ENCODE measurements at places on chromosomes 6 and 20.

- no peak for DNase-seq
Observed at GRCh38 chr20:38728911-38729642, 4.8 kb downstream of the SLC32A1 start.

GRCh38 chr6:100271625-100272024, 193.1 kb downstream of the SIM1 start:
- no peak for DNase-seq

GRCh38 chr6:8683204-8683603, 247.9 kb upstream of the SLC35B3 start:
- no peak for DNase-seq

- no peak for DNase-seq
Observed at GRCh38 chr20:1462834-1463233, 3.8 kb downstream of the NSFL1C start.

DNA sequence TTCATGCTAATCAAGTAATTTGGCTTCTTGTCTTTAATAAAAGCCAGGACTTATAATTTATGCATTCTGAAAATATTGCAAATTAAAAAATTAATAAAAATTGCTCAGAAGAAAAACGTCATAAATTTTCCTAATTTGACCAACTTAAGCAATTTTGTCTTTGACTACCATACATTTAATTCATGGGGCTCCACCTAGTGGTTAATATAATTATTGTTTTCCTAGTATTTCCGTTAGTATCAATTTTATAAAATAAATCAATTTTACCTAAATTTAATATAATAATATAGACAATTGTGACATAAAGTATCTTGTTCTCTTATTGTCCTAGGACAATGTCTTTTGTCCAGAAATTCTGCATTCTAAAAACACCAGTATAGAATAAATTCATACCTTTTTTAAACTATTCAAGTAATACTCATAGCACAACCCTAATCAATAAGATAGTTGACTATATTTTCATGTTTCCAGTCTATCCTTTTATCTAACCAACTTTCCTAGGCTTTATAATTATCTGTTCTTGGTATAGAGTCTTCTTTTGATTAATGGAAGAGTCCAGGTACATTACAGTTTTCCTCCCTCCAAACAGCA, 319.9 kb downstream of the TRDN start:
- no peak for DNase-seq

GRCh38 chr6:147331401-147331800, 127.2 kb downstream of the STXBP5 start:
- DNase-seq, result no peak

DNA sequence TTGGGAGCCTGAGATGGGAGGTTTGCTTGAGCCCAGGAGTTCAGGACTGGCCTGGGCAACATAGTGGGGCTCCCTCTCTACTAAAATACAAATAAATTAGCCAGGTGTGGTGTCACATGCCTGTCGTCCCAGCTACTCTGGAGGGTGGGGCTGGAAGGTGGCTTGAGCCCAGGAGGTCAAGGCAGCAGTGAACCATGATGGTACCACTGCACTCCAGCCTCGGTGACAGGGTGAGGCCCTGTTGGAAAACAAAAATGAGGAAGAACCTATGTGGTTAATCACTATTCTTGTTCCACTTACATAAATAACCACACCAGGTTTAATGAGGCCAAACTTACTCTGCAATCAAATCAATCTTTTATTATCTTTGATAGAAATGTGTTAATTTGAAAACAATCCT, 5.4 kb downstream of the PPDPF start:
- DNase-seq, result peak; percentile 36

GRCh38 chr20:43558412-43559146, at the start of gene SGK2:
Gene SGK2, plus strand, starts transcription at chr20:43559027. Its CDS starts 7,469 bp downstream, at chr20:43566496.
- DNase-seq, result no peak

DNA sequence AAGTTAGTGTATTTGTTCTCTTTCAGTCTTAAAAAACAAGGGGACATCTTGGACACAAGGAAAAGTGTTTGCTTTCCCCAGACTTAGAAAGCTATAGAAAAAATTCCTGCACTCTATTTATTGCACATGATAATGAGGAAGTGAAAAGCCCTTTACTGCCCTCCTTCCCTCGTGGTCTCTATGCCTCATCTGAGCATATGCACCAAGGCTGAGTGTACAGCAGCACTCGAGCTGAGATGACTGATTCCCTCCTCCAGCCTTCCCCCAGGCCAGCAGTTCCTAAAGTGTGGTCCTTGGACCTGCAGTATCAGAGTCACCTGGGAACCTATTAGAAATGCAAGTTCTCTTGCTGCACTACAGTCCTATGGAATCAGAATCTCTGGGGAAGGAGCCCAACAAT, 14.3 kb upstream of the LAMP5 start:
- no peak for DNase-seq
